Stimulated activated CD4-positive, alpha-beta T cell treated with anti-CD3 and anti-CD28 coated beads, Interleukin-4, amount 100 ng/mL, for 4 hours (primary cell): ENCODE measurements at places on chromosomes 7 and 10.
A peak's percentile ranks its signal among the peaks of the same experiment; 100 is the strongest.

DNA sequence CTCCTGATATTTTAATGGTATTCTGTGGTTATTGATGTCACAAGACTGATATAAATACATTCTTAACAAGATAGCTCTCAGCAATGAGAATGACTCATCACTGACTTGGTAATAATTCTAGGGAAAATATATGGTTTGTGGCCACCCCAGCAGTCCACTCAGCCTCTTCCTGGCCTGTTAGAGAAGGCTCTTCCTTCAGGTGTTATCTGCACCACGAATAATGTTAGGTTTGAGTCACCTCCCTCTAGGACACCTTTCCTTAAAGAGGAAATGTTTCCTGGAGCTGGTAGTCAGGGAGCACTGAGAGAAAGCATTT, 163.3 kb downstream of the SVIL start:
- no peak for DNase-seq

DNA sequence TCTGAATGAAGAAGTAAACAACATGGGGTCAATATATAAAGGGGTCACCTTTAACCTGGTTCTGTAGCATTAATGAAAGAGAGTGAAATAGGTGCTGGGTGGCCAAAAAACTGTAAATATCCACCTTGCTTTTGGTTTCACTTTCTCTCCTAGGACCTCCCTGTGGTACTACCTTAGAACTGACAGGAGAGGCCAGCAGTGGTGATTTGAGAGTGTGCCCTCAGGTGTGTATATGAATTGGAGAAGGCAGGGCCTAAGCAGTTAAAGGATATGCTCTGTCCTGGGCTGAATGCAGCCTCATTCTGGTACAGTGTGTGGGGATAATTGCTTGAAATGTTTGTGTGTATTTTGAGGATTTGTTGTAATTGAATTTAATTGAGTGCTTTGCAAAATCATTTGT, 62.0 kb downstream of the BBS9 start:
- no peak for DNase-seq

DNA sequence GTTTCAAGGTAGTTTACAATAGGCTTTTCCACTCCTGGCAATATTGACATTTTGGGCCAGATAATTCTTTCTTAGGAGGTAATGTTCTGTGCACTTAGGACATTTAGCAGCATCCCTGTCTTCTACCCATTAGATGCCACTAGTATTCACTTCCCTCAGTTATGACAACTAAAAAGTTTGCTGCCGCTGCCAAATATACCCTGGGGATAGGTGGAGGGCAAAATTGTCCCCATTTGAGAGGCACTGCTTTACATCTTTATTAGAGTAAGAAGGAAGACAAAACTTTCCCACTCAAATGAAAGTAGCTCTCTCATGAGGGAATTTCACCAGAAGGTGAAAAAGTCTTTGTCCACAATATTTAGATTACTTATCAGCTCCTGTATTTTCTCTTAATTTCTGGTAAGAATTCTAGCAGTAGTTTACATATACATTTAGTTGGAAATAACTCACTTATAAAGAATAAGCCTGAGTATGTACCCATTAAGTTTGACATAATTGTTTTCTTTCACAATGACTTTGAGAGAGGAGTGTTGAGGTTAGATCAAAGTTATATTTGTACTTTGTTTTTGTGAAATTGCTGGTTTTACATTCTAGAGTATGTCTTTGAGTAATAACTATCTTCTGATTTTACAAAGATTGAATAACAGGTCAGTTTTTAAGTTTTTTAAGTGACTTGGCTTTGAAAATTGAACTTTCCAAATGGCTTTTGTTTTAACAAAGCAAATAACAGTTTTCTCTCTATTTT, 46.0 kb downstream of the HELLS start:
- DNase-seq: no peak

GRCh38 chr10:124740369-124741280, 3.6 kb downstream of the FAM53B start:
- no peak for DNase-seq

- DNase-seq: no peak
Measured at GRCh38 chr7:139718859-139719258, 58.9 kb downstream of the HIPK2 start.

DNA sequence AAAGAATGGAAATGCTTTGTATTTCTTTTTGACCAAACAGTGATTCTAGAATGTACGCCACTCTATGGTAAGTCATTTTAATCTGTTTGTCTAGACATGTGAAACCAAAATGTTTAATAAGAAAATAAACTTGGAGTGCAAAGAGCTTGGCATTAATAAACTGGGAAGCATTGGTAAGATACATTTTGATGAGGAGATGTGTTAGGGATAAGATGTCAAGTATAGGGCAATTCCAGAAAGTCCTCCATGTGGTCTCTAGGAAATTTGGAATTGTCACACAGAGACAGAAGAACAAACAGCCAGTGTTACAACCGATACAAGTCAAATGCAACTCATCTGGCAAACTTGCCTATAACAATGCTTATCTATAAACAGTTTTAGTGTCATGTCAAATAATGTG, 410.7 kb upstream of the SEMA3A start:
- no peak for DNase-seq

DNA sequence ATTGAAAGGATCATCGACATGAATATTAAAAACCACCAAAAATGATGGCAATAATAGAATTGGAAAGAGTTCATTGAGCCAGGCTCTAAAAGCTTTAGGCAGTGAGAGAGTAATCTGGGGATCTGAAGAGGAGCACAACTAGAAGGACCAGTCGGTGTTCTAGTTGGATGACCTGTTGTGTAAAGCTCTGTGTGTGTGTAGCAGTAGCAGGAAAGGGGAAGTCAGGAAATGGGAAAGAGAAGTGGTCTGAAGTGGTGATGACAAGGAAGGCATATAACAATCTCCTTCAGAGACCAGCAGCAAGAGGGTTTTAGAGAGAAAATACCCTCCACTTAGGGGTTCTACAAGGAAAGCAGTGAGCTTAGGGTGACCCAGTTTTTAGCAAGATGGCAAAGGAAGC, 539.2 kb downstream of the HTR7 start:
- DNase-seq: no peak

GRCh38 chr10:92688927-92689662, 660 bp upstream of the HHEX start:
- peak; percentile 8 for DNase-seq

GRCh38 chr10:122162671-122163173, 108.4 kb upstream of the BTBD16 start:
- DNase-seq: no peak

- no peak for DNase-seq
Measured at GRCh38 chr7:122123746-122124145, 20.3 kb downstream of the AASS start.

- DNase-seq: no peak
Measured at GRCh38 chr7:132532281-132532680, 44.0 kb downstream of the PLXNA4 start.

GRCh38 chr10:112446055-112446854, 459 bp downstream of the ZDHHC6 start:
- DNase-seq: no peak

- DNase-seq: no peak
Measured at GRCh38 chr10:3477683-3478082, 305.1 kb upstream of the PITRM1 start.

DNA sequence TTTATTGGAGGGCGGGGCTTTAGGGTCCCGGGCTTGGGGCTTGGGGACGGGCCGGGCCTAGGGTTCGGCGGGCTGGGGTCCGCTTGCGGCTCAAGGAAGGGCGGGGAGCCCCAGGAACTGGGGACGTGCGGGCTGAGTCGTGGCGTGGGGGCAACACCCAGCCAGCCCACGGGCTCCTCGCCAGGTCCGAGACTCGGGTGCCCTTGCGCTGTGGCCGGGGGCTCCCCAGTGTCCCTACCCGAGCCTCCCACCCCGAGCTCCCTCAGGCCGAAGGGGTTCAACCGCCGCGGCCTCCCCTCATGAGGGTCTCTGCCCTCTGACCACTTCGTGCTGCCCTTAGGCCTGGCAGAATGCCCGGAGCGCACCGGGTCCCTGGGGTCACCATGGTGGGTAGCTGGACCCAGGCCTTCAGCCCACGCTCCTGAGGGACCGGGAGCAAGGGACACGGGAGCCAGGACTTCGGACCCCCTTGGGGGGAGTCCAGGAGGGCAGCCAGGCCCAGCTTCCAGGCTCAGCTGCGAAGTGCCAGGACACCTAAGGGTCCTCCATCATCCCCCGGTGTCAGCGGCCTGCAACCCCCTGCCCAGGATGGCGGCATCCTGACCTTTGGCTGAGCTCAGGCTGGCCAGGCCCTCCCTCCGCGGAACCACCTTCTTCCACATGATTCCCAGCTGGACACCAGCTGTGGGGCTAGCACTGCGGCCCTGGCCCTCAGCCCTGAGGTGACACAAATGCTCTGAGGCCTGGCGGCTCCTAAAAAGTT, 524 bp upstream of the FUOM start:
- no peak for DNase-seq

GRCh38 chr7:130845581-130846085, 111.6 kb upstream of the KLF14 start:
- no peak for DNase-seq

DNA sequence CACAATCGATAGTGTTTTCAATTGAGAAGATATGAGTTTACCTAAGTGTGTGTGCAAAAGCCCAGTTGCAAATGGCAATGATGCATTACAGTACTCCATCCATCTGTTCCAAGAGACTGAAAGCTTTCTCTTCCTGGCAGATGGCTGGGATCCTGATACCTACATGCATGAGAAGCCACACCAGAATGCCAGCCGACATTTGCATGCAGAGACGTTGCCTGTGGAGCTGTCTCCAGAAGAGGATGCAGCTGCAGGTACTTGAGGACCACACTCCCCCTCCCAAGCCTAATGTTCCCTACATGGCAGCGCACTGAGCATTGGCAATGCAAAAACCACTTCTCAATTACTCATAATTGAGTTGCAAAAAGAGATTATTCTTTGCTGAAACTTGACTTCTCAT, 332.1 kb downstream of the WDR11 start:
- no peak for DNase-seq

- no peak for DNase-seq
Measured at GRCh38 chr10:121036431-121036830, 185.3 kb downstream of the WDR11 start.

- no peak for DNase-seq
Measured at GRCh38 chr7:127850195-127850594, 181.0 kb downstream of the LRRC4 start.

GRCh38 chr10:18681366-18681765, 22.1 kb downstream of the ARL5B start:
- DNase-seq: no peak

DNA sequence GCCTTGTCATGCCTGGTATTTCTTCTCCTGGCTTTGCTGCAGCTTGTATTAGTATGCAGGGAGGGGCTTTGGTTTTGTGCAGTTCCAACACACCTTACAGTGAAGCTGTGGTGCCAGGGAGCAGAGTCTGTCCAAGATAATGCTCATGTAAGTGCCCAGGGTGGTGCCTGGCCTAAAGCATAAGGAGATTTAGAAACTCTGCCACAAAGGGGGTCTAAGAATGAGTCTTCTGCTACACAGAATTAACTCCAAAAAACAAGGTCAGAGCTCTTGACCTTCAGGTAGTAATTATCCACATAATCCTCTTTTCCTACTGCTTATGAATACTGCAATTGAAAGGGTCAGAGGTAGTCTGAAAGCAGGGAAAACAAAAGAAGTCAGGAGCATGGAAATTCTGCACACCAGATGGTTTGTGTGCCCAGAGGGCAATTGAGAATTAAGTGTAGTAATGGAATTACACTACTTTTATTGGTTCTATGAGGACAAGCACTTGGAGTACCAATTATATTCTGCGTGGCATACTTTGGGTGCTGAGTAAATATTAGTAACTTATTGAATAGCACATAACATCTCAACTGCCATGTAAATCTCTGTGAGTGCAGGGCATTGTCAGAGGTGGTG, 121.5 kb downstream of the KAT6B start:
- no peak for DNase-seq

GRCh38 chr7:26153241-26153822, 1.3 kb downstream of the NFE2L3 start:
- peak; percentile 20 for DNase-seq

DNA sequence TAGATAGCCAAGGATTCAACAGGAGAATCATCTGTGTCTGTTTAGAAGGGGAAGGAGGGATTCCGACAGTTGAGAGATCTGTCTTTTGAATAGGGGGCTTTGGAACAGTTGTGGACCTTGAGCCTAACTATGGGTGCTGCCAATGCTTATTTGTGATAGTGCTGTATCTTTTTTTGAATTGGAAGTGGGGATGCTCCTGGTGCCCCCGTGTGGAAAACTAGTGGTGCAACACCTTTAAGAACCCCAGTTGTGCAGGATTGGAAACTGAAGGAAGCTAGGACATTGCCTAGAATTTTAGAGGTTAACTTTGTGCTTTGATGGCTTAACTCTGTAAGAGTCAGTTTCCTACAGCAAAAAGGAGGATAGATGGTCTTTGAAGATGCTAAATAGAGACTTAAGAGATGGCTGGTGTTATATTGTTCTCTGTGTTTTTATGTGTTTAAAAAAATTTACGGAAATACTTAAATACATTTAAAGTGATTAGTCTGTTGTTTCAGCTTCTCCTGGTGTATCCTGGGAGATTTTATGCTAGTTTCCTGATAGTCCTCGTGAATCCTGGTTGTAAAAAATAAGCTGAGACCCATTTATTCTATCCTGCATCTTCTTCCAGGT, 69.3 kb downstream of the AP3M1 start:
- peak; percentile 8 for DNase-seq

DNA sequence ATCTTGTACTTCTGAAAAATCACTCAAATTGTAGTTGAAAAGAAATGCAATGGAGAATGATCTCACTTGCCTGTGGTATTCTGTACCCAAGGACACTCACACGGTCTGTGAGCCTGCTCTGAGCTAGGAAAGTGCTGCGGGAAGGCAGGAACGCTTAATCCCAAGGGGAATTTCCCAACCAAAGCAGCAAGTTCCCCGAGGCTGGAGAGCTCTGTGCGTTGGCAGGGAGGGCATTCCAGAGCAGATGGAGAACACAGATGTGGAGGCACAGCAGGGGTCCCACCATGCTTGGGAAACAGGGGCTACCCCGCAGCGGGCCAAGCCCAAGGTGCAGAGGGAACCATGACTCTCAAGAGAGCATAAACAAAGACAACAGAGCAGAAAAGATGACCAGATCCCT, 13.6 kb downstream of the SVIL start:
- no peak for DNase-seq

GRCh38 chr10:17784688-17785087, 24.5 kb upstream of the MRC1 start:
- DNase-seq: no peak

DNA sequence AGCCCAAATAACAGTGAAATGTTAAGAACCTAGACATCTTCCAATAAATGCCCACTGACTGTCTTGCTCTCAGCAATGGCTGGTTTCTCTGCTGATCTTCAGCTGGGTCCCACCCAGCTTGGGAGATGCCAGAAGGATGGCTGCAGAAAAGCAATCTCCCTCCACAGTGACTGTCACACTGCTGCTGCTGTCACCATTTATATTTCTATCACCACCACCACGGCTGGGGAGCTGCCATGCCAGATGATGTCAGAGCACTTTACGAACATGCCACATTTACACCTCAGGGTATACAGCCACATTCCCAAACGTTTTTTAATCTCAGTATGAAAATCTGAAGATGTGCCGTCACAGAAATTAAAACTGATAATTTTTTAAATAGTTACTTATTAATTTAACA, 29.8 kb upstream of the FRMD4A start:
- no peak for DNase-seq
